Left colon (tissue), 2 donors: ENCODE measurements at places on chromosomes 3 and 15. TPM values are rescaled to one million over a fixed set of nuclear protein-coding genes. Genes with fewer than 3 reads are reported as not detected.

CAMK1 gene
- 8.2 TPM for total RNA-seq

DNA sequence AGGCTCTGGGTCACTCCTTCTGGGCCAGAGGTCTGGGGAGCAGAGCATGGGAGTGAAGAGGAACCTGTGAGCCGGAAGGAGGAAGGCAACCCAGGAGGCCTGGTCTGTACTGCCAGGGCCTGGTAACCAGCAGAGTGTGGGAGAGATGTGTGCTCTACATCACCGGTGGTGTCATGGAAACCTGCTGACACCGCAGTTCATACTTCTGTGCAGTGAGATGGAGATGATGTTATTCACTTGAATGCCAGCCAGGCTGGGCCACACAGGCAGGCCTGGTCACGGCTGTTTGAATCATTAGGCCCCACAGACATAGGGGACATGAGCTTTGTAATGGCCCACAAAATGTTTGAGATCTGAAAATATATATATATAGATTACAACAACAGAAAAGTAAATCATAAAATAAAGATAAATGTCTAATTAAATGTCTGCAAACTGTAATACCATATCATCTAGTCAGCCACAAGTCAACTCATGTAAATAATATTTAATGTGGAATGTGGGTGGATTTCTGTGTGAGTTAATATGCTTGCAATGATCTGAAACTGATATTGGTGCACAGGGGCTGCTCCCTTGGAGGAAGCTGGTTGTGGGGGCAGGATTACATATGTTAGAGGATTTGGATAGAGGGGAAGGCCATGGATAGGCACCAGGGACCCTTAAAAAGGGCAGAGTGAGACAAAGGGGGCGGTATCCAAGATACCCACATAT, 108.5 kb upstream of the PFN2 start:
- DNase-seq = no peak

GRCh38 chr15:90844696-90845095, 23.7 kb upstream of the FURIN start:
- no peak for DNase-seq

TGM5 gene
- total RNA-seq = not detected
